AG08396 (cell line): ENCODE measurements at places on chromosomes 7 and 10.

- DNase-seq, result no peak
Observed at GRCh38 chr7:50707236-50708006, 75.3 kb downstream of the GRB10 start.

DNA sequence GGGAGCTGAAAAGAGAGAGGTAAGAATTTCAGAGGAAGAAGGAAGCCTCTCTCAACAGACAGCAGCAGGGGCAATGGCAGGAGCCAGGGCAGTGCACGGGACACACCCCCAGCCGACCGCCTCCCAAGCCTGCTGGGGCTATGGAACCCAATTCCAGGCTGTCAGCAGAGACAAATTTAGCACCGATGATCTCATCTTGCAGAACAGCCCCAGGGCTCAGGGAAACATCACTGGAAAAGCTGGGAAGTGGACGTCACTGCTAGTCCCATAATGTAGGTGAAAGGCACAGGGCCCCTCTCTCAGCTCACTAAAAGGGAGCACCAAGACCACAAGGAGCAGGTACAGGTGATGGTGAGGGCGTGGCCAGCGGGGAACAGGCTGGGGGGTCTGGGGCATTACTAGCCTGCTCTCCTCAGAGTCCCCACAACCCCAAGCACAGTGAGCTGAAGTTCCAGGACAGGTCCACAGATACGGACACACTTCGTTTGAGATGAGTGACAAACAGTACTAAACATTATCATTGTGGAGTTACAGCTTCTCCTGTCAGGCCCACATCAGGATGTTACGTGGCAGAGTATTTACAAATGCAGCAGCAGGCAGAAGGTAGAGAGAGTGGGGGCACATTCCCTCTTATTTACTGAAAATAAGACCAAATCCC is 103.7 kb downstream of the PLXNA4 start:
- peak; percentile 59 for DNase-seq

DNA sequence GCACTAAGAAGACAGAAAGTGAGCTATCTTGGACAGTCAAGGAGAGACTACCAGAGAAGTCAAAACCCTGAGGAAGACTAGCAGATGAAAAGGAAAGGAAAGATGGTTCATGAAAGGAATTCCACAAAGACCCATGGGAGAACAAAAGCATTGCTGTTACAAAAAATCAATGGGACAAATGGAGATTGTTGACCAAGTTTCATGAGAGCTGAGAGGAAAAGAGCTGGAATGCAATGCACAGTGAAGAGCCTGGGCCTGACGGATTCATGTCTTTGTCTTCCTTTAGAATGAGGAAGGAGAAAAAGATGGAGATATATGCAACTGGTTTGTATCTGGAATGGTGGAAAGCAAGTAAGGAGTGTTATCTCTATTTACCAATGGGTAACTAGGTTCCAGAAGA is 17.3 kb downstream of the TMEM243 start:
- DNase-seq, result no peak

DNA sequence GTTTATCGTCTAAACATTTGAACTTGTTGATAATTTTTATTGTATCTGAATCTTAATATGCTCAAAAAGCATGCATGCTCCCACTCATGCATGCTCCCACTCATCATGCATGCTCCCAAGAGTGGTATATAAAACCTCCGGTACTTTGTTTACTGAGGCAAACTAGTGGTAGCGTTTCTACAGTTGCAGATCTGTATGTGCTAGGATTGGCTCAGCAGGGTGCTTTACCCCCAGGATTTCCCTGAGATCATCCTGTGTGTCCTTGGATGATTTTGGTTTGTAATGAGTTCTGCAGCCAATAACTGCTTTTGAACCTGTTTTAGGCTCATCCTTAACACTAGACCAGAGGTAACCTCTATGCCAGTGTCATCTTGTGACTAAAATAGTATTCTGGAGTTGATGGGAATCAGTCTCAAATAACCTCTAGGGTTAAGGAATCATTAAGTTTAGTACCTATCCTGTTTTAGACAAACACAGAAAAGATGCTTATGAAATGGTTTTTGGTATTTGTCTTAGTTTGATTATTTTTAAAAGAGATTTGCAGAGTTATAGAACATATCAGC is 40.4 kb downstream of the PHTF2 start:
- no peak for DNase-seq

- DNase-seq, result no peak
Observed at GRCh38 chr7:4641091-4641666, 40.9 kb upstream of the FOXK1 start.

- no peak for DNase-seq
Observed at GRCh38 chr10:97075961-97076525, 109.7 kb downstream of the SLIT1 start.

DNA sequence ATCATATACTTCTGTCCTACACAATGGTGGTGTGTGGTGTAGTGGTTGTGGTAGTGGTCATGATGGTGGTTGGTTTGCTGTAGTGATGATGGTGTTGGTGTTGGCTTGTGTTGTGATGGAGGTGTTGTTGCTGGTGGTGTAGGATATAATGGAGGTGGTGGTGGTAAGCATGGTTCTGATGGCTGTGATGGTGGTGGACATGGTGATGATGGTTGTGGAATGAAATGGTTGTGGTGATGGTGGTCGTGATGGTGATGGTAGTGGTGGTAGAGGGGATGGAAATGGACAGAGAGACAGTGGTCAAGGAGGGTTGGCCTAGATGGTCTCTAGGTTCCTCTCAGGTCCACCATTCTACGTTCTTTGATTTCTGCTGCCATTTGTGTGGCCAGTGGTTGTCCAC is 44.7 kb downstream of the FAM241B start:
- DNase-seq, result no peak

DNA sequence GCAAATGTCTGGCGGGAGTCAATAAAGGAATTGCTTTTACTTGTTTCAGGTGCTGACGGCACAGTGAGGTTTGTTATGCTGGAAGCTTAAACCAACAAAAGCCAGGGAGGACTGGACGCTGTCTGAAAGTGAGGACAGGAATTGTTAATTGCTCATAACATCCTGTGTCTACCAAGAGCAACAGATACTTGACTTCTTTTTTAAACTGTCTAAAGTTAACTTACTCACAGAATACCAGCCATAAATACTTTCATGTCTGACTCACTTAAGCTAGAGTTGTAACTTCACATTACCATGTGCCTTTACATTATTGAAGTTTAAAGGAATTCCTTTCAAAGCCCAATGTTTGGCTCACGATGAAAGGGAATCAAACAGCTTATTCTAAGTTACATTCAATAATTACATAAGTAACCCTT is 252.7 kb upstream of the SHH start:
- no peak for DNase-seq

DNA sequence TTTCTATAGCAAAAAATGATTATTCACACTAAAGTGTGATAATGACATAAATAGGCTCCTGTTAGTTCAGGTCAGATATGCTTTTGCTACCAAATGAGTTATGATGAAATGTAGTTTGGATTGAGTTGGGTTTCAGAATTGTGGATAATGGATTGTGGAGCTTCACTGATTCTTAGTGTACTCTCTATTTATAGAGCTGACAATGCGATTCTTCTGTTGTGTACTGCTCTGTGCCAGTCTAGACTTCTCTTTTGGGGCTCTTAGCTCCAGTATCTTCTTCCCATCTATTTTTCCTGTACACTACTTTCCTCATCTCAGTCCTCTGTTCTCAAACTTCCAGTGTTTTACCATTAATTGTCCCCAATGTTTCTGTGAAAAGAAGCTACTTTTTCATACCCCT is 7.5 kb downstream of the STMP1 start:
- no peak for DNase-seq

DNA sequence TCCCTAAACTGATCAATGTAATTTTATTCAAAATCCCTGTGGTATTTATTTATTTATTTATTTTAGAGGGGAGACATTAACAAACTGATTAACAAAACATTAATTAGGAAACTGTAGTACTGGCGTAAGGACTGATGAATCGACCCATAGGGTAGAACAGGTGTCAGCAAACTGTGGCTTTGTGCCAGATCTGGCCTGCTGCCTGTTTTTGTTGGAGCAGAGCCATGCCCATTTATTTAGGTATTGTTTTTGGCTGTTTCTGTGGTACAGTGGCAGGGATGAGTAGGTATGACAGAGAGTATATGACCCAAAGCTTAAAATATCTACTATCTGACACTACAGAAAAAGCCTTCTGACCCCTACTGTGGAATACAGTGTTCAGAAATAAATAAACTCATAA is 332.5 kb upstream of the ETV1 start:
- no peak for DNase-seq

DNA sequence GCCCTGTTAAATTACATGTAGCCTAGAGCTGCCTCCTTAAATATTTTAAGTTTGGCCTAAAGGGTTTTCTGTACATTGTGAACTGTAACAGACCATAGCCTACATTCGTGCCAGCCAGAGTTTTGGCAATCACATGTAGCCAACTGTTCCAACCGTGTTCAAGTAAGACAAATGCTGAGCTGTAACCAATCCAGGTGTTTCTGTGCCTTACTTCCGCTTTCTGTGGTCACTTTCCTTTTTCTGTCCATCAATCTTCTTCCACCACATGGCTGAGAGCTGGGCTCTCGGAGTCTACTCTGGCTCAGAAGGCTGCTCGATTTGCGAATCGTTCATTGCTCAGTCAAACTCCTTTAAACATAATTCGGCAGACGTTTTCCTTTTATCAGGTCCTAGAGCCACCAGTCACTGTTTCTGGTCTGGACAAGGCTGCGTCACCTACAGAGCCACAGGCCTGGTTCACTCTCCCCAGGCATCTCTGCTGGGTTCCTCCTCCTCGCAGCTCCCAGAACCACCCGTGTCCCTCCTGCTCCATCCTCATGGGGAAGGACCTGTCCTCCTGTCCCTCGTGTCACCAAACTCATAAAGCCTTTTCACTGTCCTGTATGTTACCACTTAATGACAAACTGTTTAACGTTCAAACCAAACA is 158.0 kb upstream of the RHEB start:
- no peak for DNase-seq

DNA sequence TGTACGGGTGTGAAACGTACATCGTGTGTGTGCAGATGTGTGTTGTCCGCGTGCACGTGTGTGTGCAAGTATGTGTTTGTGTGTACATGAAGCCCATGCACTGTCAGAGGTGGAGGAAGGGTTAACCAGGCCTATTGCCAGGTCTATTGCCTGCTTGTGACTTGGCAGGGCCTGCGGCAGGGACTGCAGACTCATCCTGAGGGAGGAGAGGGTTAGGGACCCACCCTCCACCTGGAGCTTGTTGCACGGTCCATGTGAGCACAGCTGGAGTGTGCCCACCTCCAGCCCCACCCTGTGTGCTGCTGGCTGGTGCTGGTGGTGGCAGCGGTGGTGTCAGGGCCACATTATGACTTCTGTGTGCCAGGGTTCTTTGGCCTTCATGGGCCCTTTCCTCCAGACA is 7.1 kb upstream of the AQP1 start:
- DNase-seq, result no peak

GRCh38 chr10:26361971-26362370 is 76.2 kb upstream of the APBB1IP start:
- DNase-seq, result no peak

DNA sequence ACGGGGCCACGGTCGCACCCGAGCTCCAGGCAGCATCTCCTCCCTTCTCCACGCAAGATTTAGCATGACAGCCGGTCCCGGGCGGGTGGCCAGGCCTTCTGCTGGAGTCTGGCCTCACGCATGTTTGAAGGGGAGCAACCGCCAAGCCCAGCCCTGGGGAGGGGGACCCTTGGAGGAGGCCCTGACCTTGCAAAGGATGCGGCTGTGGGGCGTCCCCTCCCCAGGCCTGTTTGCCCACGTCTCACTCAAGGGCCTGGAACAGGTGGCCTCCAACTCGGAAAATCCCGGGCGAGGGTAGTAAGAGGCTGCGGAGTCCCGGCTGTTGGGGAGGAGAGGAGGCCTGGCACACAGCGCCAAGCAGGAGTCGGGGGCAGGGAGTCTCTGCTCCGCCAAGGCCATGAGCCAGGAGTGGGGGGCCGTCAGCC is 50.6 kb upstream of the DPYSL4 start:
- DNase-seq, result no peak

GRCh38 chr7:14687777-14688176 is 214.8 kb downstream of the DGKB start:
- no peak for DNase-seq

GRCh38 chr10:60234551-60234950 is 155.1 kb downstream of the ANK3 start:
- no peak for DNase-seq

- no peak for DNase-seq
Observed at GRCh38 chr10:786633-787474, 97.4 kb upstream of the DIP2C start.

DNA sequence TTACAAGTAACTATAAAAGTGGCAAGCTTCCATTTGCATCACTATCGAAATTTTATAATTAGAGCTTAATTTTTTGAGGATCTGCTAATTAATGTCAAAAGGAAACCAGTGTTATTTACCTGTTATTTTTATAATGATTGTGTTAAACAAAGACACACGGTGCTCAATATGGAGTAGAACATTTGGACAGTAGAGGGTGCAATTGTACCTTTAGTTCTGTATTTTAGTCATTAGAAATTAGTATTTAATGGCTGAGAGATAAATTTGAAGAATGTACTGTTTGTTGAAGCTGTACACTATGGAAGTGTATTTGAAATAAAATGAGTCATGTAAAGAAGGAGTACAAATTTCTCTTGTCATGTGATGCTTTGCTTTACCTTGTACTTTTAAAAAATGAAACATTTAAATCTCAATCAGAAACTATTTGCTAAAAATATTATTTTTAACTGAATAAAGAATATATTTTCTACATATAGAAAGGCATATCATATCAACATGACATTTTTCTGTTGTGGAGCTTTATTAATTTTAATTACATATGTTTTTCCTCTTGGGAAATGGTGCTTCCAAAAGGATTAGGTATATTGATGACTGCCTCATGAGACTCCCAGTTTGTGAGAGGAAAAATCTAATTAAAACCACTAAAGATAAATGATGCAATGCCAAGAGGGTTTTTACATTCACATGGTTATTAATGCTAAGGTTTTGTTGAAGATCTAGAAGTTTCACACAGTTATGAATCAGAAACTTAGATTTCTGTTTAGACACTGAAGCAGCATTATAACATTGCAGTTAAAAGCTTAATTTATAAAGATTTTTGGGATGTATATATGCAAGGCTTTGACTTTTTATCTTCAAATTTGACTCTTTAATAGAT is 10.4 kb upstream of the PRKG1 start:
- peak; percentile 14 for DNase-seq

DNA sequence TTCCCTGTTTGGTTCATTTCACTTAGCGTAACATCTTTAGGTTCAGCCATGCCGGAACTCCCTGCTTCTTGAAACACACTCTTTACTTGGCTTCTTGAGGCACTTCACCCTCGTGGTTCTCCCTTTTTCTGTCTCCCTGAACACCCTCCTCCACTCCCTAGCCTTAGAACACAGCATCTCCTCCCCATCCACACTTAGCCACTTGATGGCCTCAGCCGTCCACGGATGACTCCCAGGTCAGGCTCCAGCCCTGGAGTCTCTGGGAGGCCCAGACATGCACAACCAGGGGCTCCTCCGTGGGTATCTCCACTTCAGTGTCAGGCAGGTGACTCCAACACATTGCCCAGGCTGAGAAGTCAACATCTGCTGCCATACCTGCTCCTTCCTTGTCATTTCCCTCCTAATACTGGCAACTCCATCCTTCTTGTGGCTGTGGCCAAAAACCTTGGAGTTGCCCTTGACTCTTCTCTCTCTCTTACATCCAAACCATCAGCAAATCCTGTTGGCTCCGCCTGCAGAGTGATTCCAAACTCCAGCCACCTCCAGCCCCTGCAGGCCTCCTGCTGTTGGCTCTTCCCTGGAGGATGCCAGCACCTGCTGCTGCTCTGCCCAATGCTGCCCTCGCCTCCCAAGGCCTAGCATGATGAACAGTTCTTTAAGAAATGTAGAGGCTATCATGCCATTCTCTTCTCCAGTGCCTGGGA is 8.4 kb upstream of the INMT start:
- peak; percentile 67 for DNase-seq
